ENCODE measurements at places on chromosomes 7 and 10.

DNA sequence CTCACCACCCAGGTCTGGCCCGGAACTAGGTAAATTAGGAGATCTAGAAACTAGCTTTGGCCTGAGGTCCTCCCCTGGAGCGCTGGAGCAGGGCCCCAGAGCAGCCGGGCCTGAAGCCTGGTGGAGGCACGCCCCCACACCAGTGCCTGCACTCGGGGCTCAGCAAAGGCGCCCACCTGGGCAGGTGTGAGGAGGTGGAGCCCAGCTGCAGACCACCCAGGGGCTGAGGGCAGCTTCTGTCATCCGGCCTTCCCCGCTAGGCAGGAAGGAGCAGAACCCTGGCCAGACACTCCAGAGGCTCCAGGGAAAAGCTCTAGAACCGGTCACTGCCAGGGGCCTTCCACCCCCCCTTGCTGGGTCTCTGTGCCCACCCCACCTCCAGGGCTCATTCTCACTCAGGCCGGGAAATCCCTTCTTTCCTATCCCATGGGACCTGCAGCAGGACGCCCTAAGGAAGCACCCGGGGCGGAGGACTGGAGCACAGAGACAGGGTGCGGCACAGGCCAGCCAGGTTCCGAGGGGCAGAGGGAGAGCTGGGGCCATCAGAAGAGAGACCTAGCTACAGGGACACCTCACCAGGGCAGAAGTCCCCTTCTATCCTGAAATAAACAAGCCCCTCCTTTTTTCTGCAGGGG, 161.2 kb downstream of the NRF1 start:
- no peak for DNase-seq

GRCh38 chr7:7829667-7830066, 111.3 kb upstream of the RPA3 start:
- no peak for DNase-seq

DNA sequence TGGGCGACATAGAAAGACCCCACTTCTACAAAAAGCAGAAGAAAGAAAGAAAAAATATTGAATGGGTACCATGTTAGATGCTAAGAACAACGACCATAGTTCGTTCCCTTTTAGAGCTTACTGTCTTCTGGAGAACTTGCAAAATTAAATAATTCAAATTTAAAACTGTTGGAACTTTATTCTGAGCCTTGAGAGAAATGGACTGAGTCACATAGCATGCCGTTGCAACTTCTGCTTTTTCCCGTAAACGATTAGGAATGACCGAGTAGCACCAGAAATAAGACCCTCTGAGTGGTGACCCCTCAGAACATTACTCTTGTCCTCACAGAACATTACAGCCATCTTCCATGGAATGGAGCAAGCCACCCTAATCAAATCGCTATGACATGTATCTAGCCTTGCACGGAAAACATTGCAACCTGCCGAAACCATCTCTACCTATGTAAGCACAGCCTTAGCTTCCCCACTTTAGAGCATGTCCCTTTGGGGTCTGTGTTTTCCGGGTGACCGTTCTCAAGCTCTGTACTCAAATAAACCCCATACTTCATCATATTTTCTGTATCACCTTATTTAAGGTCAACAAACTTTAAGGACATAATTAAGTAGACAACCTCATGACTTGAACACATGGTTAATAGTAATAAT, 179.1 kb downstream of the PRKCQ start:
- DNase-seq = no peak

GRCh38 chr7:2530071-2530987, 10.8 kb downstream of the LFNG start:
- DNase-seq = no peak

- no peak for DNase-seq
Observed at GRCh38 chr10:29921071-29921446, 138.3 kb downstream of the JCAD start.

GRCh38 chr10:119933179-119933578, 40.6 kb downstream of the SEC23IP start:
- DNase-seq = no peak

DNA sequence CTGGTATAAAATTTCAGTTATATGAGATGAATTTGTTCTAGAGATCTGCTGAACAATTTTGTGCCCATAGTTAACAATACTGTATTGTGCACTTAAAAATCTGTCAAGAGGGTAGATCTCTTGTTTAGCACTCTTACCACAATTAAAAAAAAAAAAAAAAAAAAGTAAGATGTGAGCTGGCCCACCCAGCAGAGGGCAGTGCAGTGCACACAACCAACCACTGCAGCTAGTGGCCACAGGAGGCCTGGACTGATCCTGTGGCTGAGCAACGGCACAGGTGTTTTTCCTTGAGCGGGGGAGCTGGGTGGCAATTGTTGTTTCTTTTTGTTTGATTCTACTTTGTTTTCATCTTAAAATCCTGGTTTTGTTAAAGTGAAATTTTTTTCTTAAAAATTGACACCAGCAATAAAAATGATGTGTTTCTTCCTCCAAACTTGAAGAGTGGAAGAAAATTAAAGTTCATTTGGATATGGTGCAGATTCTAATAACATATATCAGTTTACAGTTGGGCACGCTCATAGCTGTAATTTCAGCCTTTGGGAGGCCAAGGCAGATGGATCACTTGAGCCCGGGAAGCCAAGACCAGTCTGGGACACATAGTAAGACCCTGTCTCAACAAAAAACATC, 171.1 kb upstream of the TBX20 start:
- DNase-seq = peak; percentile 40

GRCh38 chr7:47500103-47500563, 81.8 kb downstream of the TNS3 start:
- DNase-seq = no peak

DNA sequence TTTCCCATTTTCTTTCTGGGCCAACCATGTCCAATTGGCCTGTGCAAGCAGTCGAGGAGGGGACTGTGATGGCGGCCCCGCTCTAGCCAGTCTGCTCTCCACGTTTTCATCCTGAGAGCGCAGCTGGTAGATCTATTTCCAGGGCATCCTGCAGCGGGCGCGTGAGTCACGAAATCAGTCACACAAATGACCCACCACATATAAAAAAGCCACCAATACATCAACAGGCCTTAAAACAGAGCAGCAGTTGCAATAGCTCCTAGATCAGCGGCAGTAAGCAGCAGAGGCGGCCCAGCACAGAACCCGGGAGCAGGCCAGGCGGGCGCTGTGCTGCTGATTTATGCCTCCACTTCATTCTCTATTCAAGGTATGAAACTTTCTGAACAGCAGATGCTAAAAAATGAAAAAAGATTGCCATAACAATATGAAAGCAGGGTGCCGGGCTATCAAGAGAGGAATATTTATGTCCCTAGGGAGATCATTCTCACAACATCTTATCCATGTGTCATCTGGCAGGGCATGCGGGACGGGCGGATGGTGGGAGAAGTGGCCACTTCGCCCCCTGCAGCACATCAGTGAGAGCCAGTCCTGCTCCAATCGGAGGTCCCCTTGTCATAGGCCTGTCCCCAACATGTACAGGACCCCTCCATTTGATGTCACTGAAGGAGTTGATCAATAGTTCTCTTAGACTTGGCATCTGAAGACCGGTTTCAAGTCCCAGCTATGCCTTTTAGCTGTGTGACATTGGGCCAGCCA, 98.0 kb upstream of the GPR26 start:
- DNase-seq = no peak

GRCh38 chr10:19595212-19595845, 220.9 kb upstream of the PLXDC2 start:
- DNase-seq = no peak

GRCh38 chr7:156585025-156585648, 55.4 kb upstream of the RNF32 start:
- DNase-seq = no peak

- DNase-seq = no peak
Observed at GRCh38 chr10:24617771-24618396, 105.8 kb downstream of the ARHGAP21 start.

- DNase-seq = no peak
Observed at GRCh38 chr7:112080441-112080840, 125.8 kb downstream of the DOCK4 start.

DNA sequence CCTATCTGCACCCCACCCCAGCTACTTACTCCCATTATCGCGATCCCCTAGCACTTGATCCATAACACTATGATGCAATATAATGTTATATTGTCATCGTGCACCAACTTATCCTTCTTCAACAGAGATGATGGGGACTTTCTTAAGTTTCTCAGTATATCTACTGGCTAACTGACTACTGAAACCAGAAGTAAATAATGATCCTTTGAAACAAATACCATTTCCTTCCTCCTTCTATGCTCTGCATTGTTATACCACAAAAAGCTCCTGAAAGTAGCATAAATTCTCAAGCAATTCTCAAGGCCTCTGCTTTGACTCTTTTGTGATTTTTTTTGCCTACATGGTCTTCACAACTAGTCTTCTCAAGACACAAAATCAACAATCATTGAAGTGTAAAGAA, 68.9 kb downstream of the HTR7 start:
- DNase-seq = no peak

- no peak for DNase-seq
Observed at GRCh38 chr7:24403557-24403956, 119.6 kb downstream of the NPY start.

DNA sequence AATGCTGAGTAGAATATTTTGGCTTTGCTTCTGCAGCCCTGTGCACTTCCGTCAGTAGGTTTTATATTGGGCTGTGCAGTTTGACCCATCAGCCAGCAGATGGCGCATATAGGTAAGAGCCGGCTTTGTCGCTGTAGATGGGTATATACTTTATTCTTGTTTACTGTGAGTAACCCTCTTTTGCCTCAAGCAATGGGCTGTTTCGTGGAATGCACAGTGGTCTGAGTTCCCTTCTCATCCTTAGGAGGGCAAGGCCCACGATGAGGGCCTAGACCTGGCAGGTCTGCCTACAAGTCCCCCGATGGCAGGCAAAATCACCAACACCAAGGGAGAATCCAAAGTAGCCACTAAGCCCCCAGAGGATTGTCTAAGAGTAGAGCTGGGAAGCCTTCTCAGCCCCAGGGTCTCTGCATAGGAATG, 1002.9 kb upstream of the KCND2 start:
- DNase-seq = no peak

DNA sequence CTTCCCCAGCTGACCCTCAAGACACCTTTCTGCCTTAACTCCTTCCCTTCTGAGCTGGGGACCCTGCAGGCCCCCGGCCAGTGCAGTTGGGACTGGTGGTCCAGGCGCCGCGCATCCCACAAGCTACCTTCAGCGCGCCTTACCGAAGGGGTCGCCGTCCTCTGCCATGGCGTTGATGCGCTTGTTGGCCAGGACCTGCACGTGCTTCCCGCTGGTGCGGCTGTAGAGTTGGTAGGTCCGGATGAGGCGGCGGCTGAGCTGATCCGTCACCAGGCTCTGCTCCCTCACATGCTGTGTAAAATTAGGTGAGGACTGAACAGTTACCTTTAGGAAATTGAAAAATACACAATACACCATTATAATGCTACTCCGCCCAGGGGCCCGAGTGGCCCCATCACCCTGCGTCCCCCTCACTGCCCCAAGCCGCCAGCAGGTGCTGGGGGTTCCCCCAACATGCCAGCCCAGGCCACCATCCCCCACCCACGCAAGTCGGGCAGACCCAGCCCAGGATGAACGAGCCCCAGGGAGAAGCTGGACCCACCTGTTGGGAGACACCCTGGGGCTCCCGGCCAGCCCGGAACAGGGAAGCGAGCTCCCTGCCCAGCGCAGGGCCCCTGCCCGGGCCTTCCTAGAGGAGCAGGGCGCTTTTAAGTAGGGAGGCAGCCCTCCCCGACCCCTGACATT, 1.2 kb downstream of the FGF8 start:
- DNase-seq = no peak
